ENCODE measurements at places on chromosomes 13 and 19. TPM values are rescaled to one million over a fixed set of nuclear protein-coding genes. Genes with fewer than 3 reads are reported as not detected.

Gene C5AR2
- total RNA-seq: not detected

Gene CPAMD8
- total RNA-seq: 3.5 TPM

Gene VMAC
- total RNA-seq: 11.1 TPM

Gene URAD
- total RNA-seq: not detected

Gene TSSK6
- total RNA-seq: 4.5 TPM

Gene CGB5
- total RNA-seq: not detected

Gene UHRF1
- total RNA-seq: 12.7 TPM

Gene NLRP7
- under 0.01 TPM for total RNA-seq

Gene PSG3
- not detected for total RNA-seq

Gene KANK2
- total RNA-seq: 455 TPM

Gene ADGRE2
- not detected for total RNA-seq

Gene MRPS31
- 13.1 TPM for total RNA-seq

Gene ANGPTL4
- 6.9 TPM for total RNA-seq

Gene SPRYD7
- total RNA-seq: 3.9 TPM

Gene FAM32A
- total RNA-seq: 125 TPM

Gene FXYD3
- not detected for total RNA-seq

Gene HIF3A
- 7.6 TPM for total RNA-seq

Gene ELSPBP1
- not detected for total RNA-seq

Gene VSTM1
- total RNA-seq: not detected

Gene KLK6
- total RNA-seq: not detected

Gene ZNF558
- total RNA-seq: 25.2 TPM

Gene SYCN
- not detected for total RNA-seq

Gene NFKBIB
- total RNA-seq: 9.9 TPM

Gene TSPAN16
- total RNA-seq: not detected

Gene ZNF506
- total RNA-seq: 20.7 TPM

Gene CDX2
- not detected for total RNA-seq

Gene VAV1
- not detected for total RNA-seq

Gene TICAM1
- total RNA-seq: 6.8 TPM

Gene RNF17
- 0.17 TPM for total RNA-seq

Gene LILRA1
- total RNA-seq: not detected

Gene PRR20B
- not detected for total RNA-seq

Gene ACP5
- 0.66 TPM for total RNA-seq

Gene ZNF582
- 2.6 TPM for total RNA-seq

Gene ZNF627
- total RNA-seq: 20.4 TPM

Gene SLC17A7
- 0.15 TPM for total RNA-seq

Gene DOCK6
- total RNA-seq: 19.4 TPM

Gene PEAK3
- not detected for total RNA-seq

Gene SHD
- total RNA-seq: not detected

Gene IFNL4
- total RNA-seq: not detected

Gene LAIR2
- not detected for total RNA-seq

Gene SELENOW
- 217 TPM for total RNA-seq

Gene FCGBP
- 1.2 TPM for total RNA-seq

Gene CASP14
- total RNA-seq: not detected

Gene CCDC70
- not detected for total RNA-seq

Gene FCAR
- total RNA-seq: not detected

Gene GIPR
- total RNA-seq: 0.29 TPM

Gene PCDH9
- 2.5 TPM for total RNA-seq

Gene ZNF536
- 0.99 TPM for total RNA-seq

Gene ALKBH6
- 18.9 TPM for total RNA-seq

Gene ZNF737
- 10.1 TPM for total RNA-seq

Gene AMER2
- total RNA-seq: not detected

Gene PRR36
- total RNA-seq: under 0.01 TPM

Gene PRRG2
- 1.2 TPM for total RNA-seq

Gene CLEC17A
- under 0.01 TPM for total RNA-seq

Gene YJEFN3
- 0.33 TPM for total RNA-seq

Gene MBD3
- 107 TPM for total RNA-seq

Gene COL5A3
- 5.0 TPM for total RNA-seq

Measured in smooth muscle cell of trachea (primary cell).